ENCODE measurements at places on chromosomes 16 and 17.

GRCh38 chr17:81648707-81649085 is 7.6 kb downstream of the PDE6G start:
- DNase-seq: no peak

GRCh38 chr17:5434984-5435383 is 4.0 kb downstream of the C1QBP start:
- DNase-seq: no peak

DNA sequence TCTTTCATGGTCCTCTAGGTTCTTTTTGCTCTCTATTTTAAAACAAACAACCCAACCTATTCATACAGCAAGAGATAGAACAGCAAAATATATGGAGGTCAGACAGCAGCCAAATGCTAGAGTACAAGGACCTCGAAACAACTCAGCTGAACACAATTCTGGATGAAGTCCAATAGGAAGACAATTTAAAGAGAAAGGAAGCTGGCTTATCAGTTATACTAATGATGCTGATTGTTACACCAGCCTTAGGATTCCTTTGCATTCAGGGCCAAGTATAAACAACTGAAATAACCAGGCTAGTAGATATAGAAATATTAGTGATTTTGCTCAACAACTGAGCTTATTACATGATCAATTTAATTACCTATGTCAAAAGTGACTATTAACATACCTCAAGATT is 2.5 kb downstream of the SSH2 start:
- DNase-seq: peak; percentile 27

GRCh38 chr17:77385750-77386501 is 245.2 kb downstream of the SEC14L1 start:
- no peak for DNase-seq

DNA sequence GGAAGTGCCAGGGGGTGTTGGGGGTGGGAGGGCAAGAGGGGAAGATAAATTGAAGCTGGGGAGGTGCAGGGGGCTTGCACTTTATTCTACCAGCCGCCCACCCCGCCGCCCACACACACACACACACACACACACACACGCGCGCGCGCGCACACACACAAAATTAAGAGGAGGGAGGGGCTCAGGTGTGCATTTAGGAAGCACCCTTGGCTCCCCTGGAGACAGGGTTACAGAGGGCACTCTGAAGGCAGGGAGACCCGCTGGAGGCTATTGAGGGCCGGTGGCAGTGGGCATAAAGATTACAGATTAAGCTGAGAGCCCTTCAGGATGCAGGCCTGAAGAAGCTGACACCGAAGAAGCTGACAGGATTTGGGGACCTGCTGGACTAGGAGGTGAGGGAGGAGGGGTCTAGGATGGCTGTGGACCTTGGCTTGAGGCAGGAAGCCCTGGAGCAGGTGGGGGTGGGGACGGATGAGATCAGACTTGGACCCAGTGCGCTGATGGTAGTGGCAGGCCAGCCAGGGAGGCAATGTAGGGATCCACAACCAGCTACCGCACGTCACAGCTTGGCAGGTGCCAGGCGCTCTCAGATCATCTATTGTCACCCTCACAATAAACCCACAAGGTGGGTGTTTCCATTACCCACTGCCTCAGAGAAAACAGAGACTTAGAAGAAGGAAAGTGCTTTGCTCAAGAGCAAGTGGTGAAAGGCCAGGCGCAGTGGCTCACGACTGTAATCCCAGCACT is 772 bp upstream of the SAMD14 start:
- DNase-seq: no peak

DNA sequence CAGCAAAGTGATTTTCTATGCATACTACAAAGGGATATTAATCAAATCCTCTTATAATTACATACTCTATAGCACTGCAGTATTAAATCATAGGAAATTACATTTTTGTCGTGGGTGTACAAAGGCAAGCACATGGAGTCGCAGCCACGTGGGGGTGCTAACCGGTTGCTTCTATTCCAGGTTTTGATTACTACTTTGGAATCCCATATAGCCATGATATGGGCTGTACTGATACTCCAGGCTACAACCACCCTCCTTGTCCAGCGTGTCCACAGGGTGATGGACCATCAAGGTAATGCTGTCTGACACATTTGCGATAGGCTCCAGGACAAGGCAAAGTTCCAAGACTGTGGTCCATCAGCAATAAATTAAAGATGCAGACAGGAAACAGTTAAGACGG is 60.1 kb downstream of the ARSG start:
- no peak for DNase-seq

- DNase-seq: peak; percentile 31
Measured at GRCh38 chr17:1829216-1829591, 498 bp downstream of the SMYD4 start.

DNA sequence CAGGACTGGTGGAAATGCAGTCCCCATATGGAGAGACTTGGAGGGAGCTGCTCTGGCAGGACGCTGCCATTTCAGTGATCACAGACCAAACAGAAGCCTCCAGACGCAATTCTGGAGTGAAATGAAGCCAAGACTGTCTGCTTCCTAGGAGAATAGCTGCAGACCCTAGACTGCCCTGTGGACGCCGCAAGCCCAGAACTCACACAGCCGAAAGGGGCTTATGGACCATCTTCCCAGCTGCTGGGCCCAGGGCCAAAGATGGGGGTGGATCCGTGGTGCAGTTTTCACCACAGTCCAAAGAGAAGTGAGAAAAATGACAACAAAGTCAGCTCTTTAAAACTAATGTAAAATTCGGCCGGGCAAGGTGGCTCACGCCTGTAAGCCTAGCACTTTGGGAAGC is 165.7 kb downstream of the CBLN1 start:
- DNase-seq: no peak

DNA sequence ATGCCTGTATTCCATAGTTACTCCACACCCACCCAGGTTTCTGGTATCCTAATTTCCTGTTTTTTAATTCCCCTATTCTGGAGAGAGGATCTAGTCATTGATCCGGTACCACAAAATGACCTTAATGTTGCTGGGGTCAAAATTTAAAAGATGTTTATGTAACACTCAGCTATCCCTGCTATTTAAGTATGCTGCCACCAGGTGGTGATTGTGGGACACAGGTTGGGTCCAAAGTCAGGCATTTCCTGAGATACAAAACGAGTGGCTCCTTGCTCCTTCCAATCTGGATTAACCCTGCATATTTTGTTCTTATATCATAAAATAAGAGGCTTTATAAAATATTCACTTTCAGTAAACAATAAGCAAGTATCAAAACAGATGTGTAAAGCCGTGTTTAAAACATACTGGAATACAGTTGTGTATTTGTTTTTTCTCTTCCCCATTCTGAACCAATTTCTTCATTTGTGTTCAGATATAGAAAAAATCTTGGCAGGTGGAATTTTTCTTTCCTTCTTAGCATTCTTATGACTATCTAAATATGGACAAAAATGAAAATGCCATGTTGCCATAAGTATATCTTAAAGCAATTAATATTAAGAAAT is 16.3 kb downstream of the HS3ST4 start:
- DNase-seq: no peak

DNA sequence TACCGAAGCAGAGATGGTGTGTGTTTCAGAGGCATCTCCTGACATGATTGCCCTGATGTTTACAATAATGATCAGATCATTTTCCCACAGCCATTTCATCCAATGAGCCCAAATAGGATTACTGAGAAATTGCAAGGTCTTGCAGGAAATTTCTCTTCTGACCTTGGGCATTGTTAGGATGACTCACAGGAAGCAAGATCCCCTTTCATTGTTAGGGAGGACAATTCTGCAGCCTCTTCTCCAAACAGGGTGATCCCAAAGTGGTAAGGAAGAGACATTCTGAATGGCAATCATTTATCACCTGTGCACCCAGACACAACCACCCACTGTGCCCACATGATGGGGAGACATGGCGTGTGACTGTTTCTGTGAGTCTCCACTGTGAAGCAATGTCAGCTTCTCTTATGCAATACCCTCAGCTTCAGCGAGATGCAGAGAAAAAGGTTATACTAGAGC is 306.7 kb upstream of the XYLT1 start:
- DNase-seq: no peak

DNA sequence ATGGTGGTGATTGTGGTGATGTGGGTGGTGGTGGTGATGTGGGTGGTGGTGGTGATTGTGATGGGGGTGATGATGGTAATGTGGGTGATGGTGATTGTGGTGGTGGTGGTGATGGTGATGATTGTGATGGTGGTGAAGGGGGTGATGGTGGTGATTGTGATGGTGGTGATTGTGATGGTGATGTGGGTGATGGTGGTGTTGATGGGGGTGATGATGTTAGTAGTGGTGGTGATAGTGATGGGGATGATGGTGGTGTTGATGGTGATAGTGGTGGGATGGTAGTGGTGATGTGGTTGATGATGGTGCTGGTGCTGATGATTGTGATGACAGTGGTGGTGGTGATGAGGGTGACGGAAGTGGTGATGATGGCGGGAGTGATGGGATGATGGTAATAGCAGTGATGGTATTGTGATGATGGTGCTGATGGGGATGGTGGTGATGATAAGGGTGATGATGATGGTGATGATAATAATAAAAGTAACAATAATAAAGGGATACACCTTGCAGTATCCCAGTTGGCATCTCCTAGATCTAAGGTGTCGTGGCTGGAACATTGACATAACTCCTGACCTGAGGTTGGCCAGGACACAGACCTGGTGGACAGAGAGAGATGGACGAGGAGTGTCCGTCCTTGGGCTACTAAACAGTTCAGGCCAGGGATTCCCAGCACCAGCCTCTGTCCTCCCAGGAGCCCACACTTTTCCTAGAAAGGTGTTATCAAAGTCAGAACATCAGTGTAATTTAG is 344.5 kb downstream of the SEC14L1 start:
- no peak for DNase-seq

Measured in NCI-H226 (cell line).